ENCODE measurements at places on chromosomes 11 and 22.

DNA sequence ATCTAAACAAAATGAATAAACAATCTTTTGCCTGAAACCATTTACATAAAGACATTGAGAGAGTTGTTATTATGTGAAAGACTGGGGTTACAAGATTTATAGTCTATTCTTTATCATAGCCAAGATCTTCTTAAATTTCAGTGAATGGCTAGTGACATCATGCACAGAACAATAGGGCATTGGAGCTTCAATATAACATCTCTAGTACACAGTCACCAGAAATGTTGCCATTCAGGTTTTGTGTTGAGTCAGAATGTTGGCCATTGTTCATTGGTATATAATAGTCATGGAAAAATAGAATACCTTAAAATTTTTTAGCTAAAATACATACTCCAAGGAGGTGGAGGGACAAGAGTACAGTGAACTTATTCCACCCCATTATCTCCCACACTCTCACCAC, 44.3 kb downstream of the SLC5A12 start:
- no peak for DNase-seq

DNA sequence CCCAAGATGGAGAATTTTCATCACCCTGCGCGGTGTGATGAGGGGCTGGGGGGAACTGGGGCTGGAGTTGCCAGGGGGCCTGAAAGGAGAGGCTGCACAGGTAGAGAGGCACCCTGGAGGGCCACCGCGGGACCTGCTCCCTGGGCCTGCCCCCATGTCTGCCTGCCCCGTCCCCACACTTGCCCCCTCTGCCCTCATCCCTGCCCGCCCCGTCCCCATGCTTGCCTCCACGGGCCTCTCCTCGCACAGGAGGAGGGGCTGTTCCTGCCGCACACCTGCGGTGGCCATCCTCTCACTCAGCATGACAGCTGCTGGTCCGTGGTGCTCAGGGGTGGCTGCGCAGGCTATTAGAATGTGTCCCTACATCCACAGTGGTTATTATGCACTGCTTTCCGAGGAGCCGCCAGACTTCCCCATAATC, 43.5 kb downstream of the LINC01488 start:
- DNase-seq: no peak

DNA sequence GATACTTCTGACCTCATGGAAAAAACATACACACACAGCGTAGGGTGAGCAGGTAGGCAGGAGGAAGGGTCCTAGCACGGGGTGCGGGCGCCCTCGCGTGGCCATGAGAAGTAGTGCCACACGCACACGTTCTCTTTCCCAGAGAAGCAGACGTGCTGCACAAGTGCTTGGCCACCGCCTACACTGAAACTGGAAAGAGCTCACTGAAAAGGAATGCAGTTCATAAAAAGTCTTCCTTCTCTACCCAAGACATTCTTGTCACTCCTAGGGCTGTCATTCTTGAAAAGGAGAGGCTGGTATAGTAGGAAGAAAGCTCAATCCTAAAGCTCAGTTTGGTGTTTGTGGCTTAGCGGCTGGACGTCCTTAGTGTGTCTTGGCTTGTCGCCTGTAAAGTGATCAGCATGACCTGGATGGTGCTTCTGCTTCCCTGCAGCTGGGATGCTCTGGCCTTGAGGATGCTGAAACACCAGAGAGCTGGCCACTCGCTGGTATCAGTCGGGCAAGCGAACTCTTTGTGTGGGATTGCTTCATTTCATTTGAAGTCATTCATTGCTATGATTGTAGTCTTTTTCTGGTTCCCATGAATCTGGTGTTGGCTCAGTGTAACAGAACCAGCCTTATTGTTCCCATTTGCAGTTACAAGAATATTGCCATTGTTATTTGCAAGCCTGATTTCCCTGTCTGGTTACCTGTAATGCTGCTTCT, 303.8 kb downstream of the NTM start:
- DNase-seq: peak; percentile 83

- DNase-seq: no peak
Observed at GRCh38 chr11:66321606-66322005, 4.8 kb upstream of the CD248 start.

GRCh38 chr22:48864748-48865147, 962.9 kb downstream of the BRD1 start:
- no peak for DNase-seq

DNA sequence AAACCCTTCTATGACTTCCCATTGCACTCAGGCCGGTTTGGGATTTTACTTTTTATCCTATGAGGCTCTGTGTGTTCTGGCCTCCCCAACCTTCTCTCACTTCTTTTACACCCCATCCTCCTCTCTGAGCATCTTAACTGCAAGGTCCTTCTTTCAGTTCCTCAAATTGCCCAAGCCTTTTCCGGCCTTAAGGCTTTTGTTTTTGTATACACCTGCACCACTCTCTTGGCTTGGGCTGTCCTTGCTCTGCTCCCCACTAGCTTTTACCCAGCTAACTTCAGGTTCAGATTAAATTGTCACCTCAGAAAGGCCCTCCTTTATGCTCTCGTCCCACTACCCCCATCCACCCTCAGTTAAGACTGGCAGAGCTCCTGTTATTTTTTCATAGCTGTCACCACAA, 55.5 kb downstream of the FAM83F start:
- DNase-seq: no peak

DNA sequence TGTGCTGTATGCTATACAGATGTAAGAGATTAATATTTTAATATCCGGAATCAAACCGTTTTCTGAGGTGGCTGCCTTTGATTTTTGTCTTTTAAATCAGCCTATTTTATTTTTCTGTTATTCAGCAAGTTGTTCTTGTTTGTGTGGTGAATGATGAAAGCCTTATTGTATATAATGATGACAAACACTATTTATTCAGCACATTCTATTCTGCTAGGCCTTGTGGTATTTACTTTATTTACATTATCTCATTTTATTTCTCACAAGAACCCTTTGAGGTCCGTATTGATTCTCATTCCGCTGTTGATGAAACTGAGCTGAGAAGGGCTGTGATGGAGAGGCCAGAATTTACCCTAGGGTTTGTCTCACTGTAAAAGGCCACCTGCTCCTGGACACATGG, 40.5 kb downstream of the KREMEN1 start:
- no peak for DNase-seq

DNA sequence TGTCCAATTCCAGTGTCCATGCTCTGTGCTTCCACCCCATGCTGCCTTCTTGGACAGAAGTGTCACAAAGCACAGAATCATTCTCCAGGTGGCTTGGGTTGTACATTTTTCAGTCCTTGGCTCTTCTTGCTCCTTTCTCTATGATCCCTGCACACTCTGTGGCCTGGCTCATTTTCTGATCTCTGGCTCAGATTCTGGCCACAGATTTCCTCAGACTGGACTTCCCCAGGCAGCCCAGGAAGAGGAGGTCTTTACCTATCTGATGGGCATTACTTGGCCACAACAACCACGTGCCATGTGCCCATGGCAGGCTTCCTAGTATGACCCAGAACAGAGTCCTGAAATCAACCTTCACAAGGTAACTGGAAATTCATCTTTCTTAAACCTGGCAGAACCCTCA, 27.2 kb downstream of the SYTL2 start:
- DNase-seq: no peak

DNA sequence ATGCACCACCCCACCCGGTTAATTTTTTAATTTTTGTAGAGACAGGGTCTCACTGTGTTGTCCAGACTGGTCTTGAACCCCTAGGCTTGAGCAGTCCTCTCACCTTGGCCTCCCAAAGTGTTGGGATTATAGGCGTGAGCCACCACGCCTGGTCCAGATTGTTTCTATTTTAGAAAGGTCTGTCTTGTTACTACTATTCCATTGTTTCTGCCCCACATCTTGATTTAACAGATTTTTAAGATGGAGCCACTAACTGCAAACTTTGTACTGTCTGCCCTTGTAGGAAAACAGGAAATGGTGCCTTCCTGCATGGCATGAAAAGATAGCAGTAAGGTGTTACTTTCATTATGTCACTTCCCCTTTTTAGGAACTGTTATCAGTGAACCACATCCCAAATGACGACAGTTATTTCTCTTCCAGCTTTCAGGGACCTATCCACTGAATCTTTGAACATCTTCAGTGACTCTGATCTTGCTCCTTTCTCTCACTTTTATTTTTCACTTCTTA, 23.2 kb downstream of the TAF1D start:
- DNase-seq: no peak

GRCh38 chr11:106086135-106086534, 8.7 kb downstream of the AASDHPPT start:
- no peak for DNase-seq

DNA sequence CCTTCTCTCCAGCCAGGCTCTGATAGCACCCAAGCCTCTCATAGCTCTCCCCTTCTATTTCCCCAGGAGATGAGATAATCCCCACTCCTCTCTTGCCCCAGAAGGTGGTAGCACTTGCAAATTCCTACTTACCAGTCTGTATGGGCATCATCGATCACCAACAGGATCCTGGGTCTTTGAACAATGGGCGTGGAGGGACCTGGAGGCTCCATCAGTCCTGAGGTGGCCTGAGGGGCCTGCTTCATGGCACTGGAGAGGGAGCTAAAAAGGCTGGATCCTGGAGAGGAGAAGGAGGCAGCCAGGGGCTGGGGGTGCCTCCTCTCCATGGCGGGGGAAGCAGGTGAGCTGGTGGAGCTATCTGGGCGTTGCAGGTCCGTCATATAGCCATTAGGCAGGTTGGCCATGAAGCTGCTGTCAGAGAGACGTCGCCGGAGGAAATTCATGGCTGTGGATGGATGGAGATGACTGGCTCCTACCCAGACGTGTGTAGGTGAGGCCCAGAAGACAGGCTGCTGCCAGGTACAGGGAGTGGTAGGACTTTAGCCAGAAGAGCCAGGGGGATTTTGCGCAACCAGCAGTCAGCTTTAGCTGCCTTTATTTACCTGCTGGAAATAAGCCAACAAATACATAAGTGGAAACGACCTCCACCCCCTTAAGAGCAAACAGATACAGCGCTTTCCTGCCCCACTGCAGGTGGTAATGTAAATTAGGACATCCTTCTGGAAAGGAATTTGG, 51.8 kb downstream of the SYN3 start:
- no peak for DNase-seq

DNA sequence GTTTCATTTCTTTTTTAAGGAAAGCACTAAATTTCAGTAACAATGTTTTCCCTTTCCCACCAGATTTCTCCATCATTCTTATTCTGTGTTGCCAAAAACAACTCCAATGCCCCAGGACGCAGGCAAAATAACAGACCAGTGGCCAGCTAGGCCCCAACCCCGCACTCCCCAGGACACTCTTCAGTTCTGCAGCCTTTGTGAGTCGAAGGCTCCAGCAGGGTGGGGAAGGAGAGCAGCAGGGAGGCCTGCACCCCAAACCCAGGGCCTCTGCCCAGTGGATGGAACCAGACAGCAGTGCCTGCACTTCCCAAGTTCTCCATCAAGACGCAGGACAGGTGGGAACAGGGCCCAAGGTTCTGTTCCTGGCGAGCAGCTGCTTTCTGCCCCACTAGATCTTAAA, 34.4 kb downstream of the PPP2R1B start:
- no peak for DNase-seq

GRCh38 chr11:35016916-35017315, 100.5 kb downstream of the PDHX start:
- no peak for DNase-seq

GRCh38 chr11:105429096-105429910, 180.6 kb upstream of the GRIA4 start:
- no peak for DNase-seq

DNA sequence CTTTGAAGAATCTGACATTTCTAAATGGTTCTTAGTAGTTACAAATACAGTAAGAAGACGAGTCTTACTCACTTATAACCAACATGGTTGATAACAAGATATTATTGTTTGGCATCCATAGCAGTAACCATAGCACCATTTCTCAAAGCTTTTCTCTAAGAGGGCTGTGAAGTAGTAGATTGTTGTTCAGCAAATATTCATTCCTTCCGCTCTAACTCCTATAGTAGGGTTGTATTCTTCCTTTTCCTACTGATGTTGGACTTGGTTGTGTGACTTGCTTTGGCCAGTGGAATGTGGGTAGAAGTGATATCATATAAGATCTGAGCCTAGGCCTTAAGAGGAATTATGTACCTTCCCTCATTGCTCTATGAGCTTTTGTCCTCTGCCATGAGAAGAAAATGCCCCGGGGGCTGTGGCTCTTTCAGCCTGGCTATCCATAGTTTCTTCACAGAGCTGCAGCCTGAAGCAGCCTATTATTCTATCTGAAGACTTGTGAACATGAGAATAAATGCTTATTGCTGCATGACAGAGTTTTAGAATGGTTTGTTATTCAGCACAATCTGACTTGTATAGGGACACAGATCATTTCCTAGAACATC, 28.9 kb upstream of the ZBED5 start:
- no peak for DNase-seq

GRCh38 chr11:125070699-125071254, 7.7 kb downstream of the SLC37A2 start:
- DNase-seq: peak; percentile 47

DNA sequence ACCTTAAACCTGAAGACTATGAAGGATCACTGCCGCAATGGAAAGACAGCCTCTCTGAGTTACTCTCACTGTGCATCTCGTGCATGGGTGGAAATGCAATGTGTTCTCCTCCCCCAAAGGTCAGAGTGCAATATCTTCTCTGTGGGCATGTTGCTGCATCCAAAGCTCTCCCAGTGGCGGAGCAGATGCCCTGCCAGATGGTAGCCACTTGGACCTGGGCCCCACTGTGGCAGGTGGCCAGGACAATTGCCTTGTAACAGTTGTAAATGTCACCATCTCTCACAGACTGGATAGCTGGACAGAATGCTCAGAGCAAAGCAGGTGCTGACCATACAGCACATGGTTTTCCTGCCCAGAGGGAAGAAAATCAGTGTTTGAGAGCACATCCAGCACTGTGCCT, 542.0 kb downstream of the FAM181B start:
- no peak for DNase-seq

- peak; percentile 39 for DNase-seq
Observed at GRCh38 chr11:36751335-36751781, 153.3 kb upstream of the RAG2 start.

DNA sequence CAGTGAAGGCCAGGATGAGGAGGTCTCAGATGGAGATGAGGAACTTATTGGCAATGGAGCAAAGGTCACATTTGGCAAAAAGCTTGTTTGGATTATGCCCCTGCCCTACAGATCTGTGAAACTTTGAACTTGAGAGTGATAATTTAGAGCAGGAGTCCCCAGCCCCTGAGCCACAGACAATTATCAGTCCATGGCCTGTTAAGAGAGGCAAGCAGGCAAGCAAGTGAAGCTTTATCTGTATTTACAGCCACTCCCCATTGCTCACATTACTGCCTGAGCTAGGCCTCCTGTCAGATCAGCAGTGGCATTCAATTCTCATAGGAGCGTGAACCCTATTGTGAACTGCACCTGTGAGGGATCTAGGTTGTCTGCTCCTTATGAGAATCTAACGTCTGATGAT, 1076.9 kb upstream of the TENM4 start:
- DNase-seq: no peak

- no peak for DNase-seq
Observed at GRCh38 chr11:69167130-69167915, 11.6 kb downstream of the SMIM38 start.

All from hindlimb muscle (tissue), 1 donor.